Lower leg skin (tissue), 4 donors: ENCODE measurements at places on chromosomes 5 and 9. TPM values are rescaled to one million over a fixed set of nuclear protein-coding genes. Genes with fewer than 3 reads are reported as not detected.

EIF4EBP3 gene
- total RNA-seq: 19.2 TPM

PJA2 gene
- 50.0 TPM for total RNA-seq

PCDHA7 gene
- total RNA-seq: not detected

SH3GL2 gene
- total RNA-seq: not detected

SMIM33 gene
- total RNA-seq: not detected

QRFP gene
- total RNA-seq: not detected

NRARP gene
- 37.8 TPM for total RNA-seq

GLRA1 gene
- total RNA-seq: not detected

RHOBTB3 gene
- 20.9 TPM for total RNA-seq

MOB3B gene
- total RNA-seq: 16.5 TPM

CAVIN4 gene
- total RNA-seq: not detected

IFNA21 gene
- not detected for total RNA-seq

ZBTB26 gene
- 5.9 TPM for total RNA-seq

C5orf52 gene
- total RNA-seq: not detected

OLFML2A gene
- total RNA-seq: 30.3 TPM

PDGFRB gene
- total RNA-seq: 33.9 TPM

DNAJB5 gene
- total RNA-seq: 1.1 TPM

IL9 gene
- total RNA-seq: not detected

C5orf58 gene
- total RNA-seq: 0.19 TPM

PHF24 gene
- total RNA-seq: 0.76 TPM

TAF11L3 gene
- not detected for total RNA-seq

TNC gene
- 4.8 TPM for total RNA-seq

CNTNAP3B gene
- total RNA-seq: 16.1 TPM
